ENCODE measurements at places on chromosomes 1 and 21.
A peak's percentile ranks its signal among the peaks of the same experiment; 100 is the strongest.

DNA sequence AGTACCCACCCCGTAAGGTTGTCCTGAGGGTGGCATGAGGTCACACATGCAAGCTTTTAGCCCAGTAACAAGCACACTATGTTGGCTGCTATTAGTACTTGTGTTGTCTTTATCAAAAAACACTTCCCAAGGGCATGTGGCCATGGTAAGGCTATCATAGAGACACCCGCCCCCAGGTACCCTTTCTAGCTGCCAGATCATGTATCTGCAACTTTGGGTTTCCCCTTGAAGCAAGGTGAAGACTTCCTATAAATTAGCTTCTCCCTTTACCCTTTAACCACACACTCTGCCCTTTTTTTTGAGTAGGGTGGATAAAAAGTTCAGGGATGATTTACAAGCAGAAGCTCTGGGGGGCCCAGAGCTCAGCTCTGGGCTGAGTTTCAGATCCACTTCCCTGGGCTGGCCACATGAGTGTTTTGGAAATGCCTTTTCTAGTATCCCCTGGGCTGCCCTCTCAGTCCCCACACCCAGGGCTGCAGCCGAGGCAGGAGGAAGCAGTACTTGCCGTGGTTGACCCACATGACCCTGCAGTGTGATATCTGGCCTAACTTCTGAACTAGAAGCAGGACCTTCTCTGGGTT, 2.0 kb downstream of the ZDHHC18 start:
- peak; percentile 70 for DNase-seq

GRCh38 chr1:25011275-25011674, 81.2 kb upstream of the RUNX3 start:
- no peak for DNase-seq

GRCh38 chr1:11176081-11176706, 13.0 kb upstream of the ANGPTL7 start:
- no peak for DNase-seq

DNA sequence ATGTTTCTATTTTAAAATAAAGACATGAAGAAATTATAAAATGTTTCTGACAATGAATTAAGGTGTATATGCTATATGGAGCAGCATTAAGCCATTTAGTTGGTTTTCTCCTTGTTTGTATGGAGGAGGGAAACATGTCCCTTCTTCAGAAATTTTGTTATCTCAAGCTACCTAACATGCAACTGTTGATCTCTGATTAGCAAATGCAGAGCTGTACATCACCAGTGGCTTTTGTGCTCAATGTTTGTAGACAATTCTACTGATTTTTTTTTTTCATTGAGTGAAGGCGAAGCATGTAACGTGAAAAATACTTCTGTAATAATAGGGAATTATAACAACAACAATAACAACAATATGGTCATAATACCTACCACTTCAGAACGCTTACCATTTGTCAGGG, 463.7 kb downstream of the PLPP3 start:
- no peak for DNase-seq

All from KBM-7 (cell line).